Activated T-helper 1 cell treated with anti-CD3 and anti-CD28 coated beads, Interleukin-2, amount 50 U/mL, for 16 hours (primary cell): ENCODE measurements at places on chromosomes 6 and 20.

- no peak for DNase-seq
Observed at GRCh38 chr20:54004445-54004844, 65.9 kb downstream of the BCAS1 start.

- no peak for DNase-seq
Observed at GRCh38 chr20:58756450-58756775, 63.8 kb downstream of the NPEPL1 start.

GRCh38 chr6:139253656-139254055 is 38.1 kb downstream of the TXLNB start:
- no peak for DNase-seq

DNA sequence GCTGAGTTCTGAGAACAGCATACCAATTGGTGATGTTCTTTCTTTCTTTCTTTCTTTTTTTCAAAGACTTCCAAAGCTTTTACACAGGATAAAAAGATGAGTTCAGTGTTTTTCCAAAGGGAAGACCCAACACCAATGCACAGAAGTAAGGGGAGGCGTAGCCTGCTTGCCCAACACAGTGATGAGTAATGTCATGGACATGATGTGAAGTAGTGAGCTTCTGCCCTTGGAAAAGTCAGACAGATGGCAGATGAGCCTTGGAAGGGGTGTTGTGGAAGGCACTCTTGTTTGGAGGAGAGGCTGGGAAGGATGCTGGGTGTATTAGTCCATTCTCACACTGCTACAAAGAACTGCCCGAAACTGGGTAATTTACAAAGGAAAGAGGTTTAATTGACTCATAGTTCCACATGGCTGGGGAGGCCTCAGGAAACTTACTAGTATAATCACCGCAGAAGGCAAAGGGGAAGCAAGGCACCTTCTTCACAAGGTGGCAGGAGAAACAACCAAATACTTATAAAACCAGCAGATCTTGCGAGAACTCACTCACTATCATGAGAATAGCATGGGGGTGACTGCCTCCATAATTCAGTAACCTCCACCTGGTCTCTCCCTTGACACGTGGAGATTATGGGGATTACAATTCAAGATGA is 12.6 kb downstream of the LRP11 start:
- no peak for DNase-seq
